Stimulated activated CD8-positive, alpha-beta memory T cell treated with anti-CD3 and anti-CD28 coated beads, Interleukin-4, amount 100 ng/mL, for 1 hour (primary cell): ENCODE measurements at places on chromosomes 4 and X.

- DNase-seq = no peak
Measured at GRCh38 chrX:74343343-74344279, 39.6 kb downstream of the ZCCHC13 start.

DNA sequence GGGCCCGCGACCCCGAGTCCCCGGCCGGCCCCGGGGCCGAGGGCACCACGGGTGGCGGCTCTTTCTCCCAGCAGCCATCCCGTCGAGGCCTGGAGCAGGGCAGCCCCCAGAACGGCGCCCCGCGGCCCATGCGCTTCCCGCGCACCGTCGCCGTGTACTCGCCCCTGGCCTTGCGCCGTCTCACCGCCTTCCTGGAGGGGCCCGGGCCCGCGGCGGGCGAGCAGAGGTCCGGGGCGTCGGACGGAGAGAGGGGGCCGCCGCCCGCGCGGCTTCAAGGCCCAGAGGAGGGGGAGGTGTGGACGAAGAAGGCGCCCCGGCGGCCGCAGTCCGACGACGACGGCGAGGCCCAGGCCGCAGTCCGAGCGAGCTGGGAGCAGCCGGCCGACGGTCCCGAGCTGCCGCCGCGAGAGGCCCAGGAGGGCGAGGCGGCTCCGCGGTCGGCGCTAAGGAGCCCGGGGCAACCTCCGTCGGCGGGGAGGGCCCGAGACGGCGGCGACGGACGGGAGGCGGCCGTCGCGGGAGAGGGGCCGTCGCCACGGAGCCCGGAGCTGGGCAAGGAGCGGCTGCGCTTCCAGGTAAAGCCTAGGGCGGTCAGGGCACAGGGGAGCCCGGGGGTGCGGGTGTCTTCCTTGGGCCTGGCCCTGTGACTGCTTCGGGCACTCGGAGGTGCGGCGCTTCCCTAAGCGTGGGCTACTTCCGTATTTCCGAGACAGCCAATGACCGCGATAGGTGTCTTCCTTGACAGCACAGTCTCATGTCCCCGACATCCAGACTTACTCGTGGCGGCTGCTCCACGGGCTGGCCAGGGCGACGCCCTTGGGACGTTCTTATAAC is 845 bp downstream of the ZAR1 start:
- DNase-seq = no peak

DNA sequence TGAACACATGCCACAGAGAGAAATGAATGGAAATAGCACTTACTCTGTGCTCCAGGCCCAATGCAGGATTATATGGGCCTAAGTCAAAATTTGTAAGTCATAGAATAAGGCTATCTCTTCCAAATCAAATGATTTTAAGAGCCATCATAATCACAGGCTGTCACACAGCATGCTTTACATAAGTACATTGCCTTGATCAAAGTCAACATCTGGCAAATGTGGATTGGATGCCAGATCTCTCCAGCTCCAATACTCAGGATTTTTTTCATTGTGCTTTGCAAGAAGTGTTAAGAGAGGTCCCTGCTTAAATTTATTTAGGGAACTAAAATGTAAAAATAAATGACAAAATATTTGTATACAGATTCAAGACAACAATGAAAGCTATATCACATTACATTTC is 299.9 kb downstream of the PRDM5 start:
- DNase-seq = no peak

DNA sequence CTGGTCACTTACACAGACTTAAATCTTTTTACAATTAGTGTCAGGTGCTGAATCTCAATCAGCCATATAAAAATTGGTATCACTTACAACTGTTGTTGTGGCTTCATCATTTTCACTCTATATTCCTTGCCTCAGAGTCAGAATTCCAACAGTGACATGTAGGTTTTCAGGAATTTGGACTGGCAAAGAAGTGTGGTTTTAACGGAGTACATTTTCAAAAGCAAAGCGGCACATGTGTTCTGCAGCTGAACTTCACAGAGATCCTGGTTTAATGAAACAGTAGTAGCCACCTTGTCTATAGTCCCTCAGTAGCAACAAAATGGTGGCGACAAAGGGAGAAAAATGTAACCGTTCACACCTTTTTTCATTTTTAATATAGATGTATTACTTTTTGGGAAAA is 486.6 kb downstream of the FAT4 start:
- DNase-seq = no peak

DNA sequence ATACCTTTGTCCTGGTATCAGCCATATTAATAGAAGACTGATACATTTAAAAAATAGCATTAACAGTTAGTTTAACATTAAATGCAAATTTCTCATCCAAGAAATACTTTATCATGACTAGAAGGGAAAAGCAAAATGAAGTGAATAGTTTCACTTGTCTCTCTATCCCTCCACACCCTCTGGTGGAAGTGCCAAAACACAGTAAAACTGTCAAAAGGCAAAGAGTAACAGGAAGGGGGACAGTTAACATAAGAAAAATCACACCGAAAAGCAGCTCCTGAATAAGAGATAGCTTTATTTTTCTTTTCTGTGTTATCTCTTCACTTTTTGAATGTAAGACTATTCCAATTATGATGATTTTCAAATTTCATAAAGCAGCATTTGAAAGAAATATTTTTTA is 187.2 kb downstream of the FBXW7 start:
- DNase-seq = no peak

- DNase-seq = no peak
Measured at GRCh38 chr4:85869181-85869580, 394.2 kb downstream of the ARHGAP24 start.

DNA sequence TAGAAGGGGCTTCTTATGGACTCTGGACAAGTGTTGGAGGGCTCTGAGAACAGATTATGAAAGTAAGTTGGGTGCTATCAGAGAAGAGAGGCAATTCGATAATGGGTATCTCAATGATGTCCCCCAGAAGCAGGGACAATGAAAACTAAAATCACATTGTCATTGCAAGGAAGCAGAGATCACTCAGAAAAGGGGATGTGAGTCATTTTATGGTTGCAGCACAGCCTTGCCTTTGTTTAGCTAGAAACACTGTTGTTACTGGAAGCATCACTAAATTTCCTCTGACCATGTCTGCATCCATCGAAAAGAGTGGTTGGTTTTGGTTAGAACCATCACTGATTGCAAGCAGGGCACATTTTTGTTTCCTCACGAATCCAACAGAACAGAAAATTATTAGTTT is 246.8 kb upstream of the NWD2 start:
- no peak for DNase-seq

- no peak for DNase-seq
Measured at GRCh38 chrX:8848441-8848840, 47.3 kb upstream of the FAM9A start.

DNA sequence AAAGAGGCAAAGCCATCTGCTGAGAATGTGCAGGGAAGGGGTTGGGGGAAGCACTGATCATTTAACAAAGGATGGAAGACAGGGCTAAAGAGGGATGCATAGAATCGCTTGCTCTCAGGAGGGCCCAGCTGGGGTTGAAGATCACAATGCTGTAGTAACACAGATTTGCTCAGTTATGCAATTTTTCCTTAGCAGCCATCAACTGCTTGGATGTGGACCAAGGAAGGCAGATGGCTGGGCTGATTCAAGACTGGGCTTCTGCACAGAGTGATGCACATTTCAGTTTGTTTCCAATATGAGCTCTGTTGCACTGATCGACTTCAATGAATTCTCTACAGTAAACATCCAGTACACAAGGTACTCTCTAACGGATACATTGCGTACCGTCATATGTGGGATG is 127.8 kb upstream of the TBL1X start:
- DNase-seq = no peak
